ENCODE measurements at places on chromosomes 7 and 10.

DNA sequence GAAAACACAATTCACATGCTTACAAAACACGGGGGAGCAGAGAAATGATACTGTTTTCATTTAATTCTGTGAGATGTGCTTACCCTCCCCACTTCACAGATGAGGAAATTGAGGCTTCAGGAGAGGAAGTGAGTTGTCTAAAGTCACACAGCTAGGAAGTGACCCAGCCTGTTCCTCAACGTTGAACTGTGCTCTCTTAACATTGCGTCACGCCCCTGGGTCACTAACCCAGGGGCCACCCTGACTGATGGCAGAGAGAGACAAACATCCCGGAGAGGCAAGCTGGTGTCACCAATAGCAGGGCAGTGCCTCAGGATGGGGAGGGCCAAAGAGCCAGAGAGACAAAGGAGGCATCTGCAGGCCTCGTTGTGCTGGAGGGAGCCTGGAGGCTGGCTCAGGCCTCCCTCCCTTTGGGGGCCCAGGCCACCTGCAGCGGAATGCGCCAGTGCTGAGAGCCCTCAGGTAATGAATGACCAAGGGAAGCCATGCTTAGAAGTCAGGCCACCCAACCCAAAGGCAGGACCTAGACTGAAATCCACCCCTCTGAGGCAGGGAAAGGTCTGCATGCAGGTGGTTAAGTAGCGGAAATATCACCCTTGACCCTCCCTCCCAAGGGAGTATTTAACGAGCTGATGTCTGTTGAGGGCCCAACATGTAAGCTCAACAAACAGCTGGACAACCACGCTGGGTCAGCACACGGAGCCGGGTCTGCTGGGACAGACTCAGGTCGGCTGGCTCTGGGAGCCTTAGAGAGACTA lies 81.3 kb downstream of the C10orf105 start:
- DNase-seq = peak; percentile 16

- DNase-seq = no peak
Observed at GRCh38 chr10:52778511-52779392, 6.2 kb upstream of the MBL2 start.

DNA sequence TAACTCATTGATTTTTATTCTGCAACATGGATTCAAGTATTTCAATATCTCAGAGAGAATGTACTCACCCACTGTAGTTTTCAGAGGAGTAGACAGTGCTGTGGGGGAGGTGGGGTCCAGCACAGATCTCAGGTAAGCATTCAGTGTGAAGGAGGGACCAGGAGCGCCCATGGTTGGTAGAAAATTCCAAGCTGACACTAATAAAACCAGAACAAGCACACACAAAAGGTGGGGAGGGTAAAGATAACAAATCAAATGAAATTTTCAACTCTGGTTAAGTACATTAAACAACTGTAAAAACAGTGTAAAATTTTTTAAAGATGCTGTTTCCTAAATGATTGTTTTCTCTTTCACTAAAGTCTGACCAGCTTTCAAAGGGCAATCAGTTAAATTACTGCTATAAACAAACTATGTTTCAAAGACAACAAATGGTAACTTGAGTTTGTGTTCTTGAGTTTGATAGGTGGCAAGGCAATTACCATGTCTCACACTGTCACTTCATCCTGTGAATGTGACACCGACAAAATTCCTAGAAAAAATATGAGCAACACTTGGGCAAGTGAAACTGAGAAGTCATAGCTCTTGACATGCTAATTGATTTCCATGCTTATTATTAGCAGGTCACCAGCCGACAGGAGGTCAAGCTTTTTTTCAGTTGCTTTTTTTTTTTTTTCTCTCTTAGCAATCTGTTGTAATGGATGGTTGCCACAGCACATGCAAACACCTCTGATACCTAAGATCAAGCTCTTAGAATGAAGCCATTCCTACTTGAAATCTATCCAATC lies 205.8 kb upstream of the SLC26A5 start:
- DNase-seq = no peak

GRCh38 chr10:51964630-51965029 lies 265.2 kb upstream of the CSTF2T start:
- DNase-seq = no peak

- DNase-seq = no peak
Observed at GRCh38 chr10:2054728-2055127, 317.4 kb upstream of the ADARB2 start.

DNA sequence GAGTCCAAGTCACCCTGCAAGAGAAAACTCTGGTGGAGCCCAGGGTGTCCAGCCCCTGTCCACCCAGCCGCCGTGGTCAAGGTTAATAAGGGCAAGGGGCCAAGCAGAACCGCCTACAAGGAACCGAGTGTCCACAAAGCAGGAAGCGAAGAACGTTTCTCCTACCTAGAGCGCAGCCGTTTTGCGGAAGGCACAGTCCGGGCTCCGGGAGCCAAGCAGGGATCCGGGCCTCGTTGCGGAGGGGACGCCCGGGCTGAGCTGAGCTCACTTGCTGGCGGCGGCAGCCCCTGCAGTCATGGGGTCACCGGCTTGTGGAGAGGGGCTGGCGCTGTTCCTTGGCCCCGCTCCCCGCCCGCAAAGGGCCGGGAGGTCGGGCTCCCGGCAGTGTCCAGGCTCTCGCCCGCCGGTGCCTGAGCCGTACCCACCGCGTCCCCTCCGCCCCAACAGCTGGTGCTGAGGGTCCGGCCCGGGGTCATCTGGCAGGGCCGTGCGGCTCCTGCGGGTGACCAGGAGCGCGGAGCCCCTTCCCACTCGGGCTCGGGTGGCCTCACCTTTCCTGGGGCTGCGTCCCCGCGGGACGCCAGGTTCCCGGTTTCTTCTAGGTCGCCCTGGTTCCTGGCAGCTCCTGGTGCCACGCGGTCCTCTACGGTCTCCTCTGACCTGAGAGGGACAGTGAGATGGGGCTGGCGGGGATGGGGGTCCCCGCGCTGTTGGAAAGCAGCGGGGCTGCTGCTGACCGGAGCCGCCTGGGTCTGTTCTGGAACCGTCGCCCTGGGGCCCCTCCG lies 14.0 kb upstream of the ZNF273 start:
- no peak for DNase-seq

- DNase-seq = no peak
Observed at GRCh38 chr7:146057958-146058357, 58.6 kb upstream of the CNTNAP2 start.

DNA sequence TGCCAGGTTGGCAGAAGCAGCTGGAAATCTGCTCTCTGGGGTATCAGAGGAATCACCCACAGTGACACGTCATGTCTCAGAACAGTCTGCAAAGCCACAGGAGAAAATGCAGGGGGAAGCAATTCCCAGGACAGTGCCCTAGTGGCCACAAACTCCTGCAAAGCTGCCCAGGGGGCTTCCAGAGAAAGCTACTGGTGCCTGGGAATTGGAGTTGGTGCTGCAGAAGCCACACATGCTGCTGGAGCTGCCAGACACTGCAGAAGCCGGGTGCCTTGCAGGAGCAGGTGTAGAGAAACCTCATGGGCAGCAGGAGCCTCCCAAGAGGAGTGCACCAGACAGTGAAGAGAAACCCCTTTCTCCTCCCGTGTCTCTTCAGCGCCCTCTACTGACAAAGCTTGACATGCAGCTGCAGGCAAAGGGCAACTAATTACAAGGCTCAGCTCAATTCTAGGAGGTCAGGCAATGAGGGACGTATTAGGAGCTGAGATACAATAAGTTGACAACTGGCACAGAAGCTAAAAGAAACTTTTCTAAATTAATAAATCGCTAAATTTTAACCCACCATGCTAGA lies 30.2 kb upstream of the NUB1 start:
- DNase-seq = no peak

- DNase-seq = no peak
Observed at GRCh38 chr7:83060218-83060617, 102.5 kb downstream of the PCLO start.

- DNase-seq = no peak
Observed at GRCh38 chr7:141328290-141328689, 222.9 kb upstream of the AGK start.

DNA sequence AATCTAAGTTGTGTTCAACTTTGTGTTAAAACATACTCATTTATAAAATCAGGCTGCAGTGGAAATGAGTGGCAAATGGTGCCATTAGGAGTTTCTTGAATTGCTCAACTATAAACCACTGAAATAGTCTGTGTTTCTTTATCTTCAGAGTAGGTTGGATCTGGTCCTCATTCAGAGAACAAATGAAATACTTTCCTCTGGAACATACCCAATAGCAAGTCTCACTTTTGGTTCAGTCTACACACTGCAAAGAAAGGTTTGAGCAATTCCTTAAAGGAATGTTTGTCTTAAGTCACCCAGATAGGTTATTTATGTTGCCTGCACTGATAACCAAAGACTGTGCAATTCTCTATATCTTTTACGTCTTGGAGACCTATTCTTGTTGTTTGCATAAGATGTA lies 62.5 kb downstream of the ABCB4 start:
- no peak for DNase-seq

DNA sequence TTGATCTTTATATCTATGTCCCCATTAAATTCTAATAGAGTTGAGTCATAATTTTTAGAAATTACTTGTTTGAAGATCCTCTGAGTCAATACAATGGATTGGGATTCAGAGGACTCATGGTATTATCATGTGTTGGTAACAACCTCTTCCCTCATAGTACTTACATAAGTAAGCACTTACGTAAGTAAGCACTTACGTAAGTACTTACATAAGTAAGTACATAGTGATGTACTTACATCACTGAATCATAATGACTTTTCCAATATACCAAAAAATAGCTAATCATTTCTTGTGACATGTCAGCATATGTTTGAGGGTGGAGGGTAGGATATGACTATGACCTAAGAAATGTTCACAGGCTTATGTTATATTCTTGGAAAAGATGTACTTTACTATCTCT lies 740.5 kb downstream of the SORCS1 start:
- DNase-seq = no peak

DNA sequence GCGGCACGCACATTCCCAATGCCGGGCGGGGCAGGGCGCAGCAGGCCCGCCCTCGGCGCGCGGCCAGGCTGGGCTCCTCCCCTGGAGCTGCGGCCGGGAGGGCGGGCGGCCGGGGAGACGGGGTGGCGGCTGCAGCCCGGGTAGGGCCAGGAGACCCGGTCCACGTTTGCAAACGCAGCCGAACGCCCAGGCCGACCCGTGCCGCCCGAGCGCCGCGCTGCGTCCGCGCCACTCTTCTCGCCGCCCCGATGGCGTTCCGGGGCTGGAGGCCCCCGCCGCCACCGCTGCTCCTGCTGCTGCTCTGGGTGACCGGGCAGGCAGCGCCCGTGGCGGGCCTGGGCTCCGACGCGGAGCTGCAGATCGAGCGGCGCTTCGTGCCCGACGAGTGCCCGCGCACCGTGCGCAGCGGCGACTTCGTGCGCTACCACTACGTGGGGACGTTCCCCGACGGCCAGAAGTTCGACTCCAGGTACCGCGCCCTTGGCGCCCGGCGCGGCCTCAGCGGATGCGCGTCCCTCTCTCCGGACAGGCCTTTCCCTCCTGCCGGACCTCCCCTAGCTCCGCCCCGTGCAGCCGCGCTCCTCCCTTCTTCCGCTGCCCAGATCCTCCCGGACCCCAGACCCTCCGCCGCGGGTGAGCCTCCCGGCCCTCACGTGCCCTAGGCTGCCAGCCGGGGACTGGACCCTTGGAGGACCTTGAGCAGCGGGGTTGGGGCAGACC lies at the start of gene FKBP9:
TSS of gene FKBP9 (plus strand) at position 115 of the 720 bp plus-strand sequence. CDS start at position 249, 134 bp downstream.
- DNase-seq = peak; percentile 7

- DNase-seq = no peak
Observed at GRCh38 chr7:30453921-30454320, 24.7 kb downstream of the NOD1 start.

GRCh38 chr10:285216-285615 lies 150.0 kb downstream of the ZMYND11 start:
- DNase-seq = no peak

GRCh38 chr10:124537166-124537725 lies 75.6 kb downstream of the LHPP start:
- DNase-seq = no peak

DNA sequence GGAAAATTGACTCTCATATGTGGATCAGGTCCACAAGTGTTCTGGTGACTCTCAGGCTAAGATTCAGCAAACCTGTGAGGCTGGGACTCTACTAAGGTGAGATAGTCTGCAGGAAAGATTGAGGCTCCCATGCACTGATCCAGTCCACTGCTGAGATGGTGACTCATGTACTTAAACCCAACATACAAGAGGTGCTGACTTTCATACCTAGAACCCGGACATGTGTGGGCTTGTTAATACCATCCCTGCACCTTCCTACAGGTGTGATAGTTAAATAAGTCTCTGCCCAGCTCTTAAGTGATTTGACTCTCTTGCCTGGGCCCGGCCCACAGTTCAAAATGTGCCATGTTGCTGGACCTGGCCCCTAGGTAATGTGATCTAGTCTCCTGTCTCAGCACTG lies 27.1 kb upstream of the ZNF107 start:
- no peak for DNase-seq

DNA sequence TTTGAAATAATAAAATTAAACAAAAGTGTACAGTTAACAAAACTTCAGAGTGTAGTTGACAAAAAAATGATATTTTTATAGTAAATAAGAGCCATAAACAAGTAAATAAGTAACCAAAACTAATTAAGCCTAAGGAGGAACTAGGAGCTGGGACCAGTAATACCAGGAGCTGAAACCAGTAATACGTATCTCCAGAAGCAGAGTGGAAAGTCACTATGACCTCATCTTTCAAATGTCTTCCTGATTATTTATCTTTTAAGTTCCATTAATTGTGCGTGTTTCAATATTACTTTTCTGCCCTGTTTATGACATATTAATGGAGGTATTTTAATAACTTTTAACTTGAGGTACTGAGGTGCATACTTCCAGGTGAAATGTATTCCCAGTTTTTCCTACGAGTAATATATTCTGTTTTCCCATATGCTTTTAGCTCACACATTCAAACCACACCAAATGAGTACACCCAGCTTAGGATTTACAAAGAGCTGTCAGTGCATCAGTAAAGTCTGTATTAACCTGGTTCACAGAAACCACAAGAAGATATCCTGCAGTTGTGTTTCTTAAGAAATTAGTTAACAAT lies 283.7 kb upstream of the HGF start:
- DNase-seq = no peak

DNA sequence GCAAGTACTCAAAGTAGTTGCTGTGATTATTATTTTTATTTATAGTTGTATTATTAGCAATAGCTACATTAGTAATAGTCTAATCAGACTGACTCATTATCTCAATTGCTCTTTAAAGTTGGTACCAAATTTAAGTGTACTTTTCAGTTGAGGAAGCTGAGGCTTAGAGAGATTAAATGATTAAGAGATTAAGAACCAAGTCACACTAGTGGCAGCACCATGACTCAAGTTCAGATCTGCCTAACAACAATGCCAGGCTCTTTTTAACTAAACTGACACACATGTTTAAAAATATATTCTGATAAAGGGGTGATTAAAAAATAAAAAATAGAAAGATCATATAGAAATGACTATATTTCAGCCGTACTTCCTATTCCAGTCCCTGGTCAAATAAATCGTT lies 42.0 kb downstream of the FZD1 start:
- DNase-seq = no peak

- no peak for DNase-seq
Observed at GRCh38 chr10:106615081-106615480, 549.4 kb downstream of the SORCS1 start.
